ENCODE measurements at places on chromosomes 11 and 22.

DNA sequence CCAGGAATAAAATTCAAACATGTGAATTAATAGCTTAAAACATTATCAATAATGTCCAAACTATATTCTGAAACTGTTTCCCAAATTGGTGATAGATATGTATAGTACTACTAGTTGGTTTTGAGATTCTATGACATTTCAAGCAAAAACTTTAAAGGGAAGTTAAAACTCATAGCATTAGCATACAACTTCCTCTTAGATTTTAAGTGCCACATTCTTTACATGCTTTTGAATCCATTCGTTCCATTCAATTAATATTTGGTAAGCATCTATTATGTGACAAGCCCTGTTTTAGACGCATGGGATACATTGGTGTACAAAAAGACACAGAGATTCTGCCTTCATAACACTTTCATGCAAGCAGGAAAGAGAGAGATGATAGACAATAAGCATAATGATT lies 8.9 kb downstream of the PATL1 start:
- DNase-seq: no peak

DNA sequence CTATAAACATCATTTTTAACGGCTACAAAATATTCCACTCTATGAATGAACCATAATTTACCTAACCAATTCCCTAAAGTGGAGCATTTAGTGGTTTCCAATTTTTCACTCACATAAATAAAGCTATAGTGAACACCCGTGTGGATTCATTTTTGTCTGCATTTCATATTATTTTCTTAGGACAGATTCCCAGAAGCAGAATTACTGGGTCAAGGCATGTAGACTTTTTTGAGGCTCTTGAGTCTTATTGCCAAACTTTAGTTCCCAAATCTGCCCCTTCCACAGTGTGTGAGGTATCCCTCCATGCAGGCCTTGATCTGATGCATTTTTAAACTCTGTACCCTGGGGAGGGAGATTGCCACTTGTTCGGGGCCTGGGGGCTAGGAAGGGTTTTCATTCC lies 198.2 kb downstream of the TENM4 start:
- no peak for DNase-seq

GRCh38 chr22:42939451-42939881 lies 75.5 kb downstream of the PACSIN2 start:
- DNase-seq: no peak

DNA sequence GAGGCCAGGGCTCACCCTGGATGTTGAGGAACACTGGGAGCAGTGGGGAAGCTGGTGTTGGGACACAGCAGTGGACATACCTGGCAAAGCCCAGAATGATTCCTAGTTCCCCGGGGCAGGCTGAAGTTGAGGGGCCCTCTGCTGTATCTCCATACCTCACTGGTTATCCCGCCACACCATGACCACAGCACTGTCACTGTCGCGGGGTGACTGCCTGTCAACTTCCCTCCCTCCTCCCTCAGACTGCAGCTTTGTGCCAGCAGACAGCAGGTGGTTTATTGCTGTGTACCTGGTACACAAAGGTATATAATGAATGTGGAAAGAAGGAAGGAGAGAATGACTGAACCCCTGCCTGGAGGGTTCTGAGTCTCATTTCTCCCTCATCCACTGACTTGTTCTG lies 318.7 kb downstream of the TMEM135 start:
- DNase-seq: no peak

GRCh38 chr22:44449683-44450425 lies 48.2 kb downstream of the RTL6 start:
- DNase-seq: no peak

- no peak for DNase-seq
These were observed 40.5 kb downstream of the IL18BP start for GRCh38 chr11:72039031-72039855.

GRCh38 chr11:86688398-86689179 lies 16.2 kb upstream of the ME3 start:
- peak; percentile 84 for DNase-seq

- DNase-seq: no peak
These were observed 18.3 kb downstream of the KMT5B start for GRCh38 chr11:68194675-68195294.

DNA sequence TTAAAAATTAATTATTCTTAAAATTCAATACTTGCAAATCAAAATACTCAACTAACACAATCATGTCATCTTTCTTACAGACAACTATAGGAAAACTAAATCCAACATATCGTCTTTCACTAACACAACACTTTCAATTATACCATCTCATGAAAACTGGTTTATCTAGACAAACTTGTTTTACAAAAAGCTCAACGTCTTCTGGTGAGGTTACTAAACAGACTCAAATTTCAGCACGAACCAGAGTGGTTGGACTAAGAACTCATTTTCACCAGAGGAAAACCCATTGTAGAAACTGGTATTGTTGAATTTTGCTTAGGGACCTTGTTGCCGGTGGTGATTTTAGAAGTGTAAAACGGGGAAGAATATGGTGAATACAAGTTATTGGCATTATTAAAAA lies 52.2 kb downstream of the NUP98 start:
- no peak for DNase-seq

DNA sequence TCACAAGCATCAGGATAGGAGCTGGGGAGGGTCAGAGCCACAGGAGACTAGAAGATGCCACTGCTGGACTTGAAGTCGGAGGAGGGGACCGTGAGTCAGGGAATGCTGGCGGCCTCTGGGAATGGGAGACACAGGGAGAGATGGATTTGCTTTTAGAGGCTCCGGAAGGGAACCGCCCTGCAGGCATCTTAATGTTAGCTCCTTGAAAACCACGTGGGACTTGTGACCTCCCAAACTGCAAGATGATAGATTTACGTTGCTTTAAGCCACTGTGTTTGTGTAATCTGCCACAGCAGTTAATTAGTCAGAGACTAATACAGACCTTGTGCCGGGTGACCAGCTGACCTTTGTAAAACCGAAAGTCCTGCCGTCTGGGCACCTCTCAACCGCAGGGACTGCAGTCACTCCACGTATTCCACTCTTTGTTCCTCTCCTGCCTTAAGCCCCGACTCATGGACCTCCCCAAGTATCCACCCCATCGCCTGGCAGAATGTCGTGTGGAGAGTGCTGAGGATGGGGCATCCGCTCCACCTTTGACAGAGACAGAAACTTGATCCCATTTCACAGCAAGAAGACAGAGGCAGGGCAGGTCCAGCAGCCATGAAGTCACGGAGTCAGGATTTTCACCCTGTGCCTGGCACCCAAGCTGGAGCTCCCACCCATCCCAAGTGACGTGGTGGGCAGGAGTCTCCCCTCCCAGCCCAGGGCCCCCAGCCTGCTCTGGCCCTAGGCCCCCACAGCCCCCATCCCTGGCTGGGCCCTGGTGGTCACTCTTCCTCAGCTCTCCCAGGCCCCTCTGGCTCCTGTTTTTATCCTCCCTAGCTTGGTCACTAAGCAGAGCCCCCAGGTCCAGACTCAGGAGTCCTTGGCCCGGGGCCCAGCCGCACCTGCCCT lies 19.4 kb upstream of the CTSD start:
- DNase-seq: no peak

GRCh38 chr22:46593996-46594946 lies 25.9 kb upstream of the GRAMD4 start:
- no peak for DNase-seq

- DNase-seq: no peak
These were observed 107.1 kb upstream of the BID start for GRCh38 chr22:17881366-17881765.
